Astrocyte (in vitro differentiated cells and primary cell): ENCODE measurements at places on chromosomes 11 and 22. TPM values are rescaled to one million over a fixed set of nuclear protein-coding genes. Genes with fewer than 3 reads are reported as not detected.

DNA sequence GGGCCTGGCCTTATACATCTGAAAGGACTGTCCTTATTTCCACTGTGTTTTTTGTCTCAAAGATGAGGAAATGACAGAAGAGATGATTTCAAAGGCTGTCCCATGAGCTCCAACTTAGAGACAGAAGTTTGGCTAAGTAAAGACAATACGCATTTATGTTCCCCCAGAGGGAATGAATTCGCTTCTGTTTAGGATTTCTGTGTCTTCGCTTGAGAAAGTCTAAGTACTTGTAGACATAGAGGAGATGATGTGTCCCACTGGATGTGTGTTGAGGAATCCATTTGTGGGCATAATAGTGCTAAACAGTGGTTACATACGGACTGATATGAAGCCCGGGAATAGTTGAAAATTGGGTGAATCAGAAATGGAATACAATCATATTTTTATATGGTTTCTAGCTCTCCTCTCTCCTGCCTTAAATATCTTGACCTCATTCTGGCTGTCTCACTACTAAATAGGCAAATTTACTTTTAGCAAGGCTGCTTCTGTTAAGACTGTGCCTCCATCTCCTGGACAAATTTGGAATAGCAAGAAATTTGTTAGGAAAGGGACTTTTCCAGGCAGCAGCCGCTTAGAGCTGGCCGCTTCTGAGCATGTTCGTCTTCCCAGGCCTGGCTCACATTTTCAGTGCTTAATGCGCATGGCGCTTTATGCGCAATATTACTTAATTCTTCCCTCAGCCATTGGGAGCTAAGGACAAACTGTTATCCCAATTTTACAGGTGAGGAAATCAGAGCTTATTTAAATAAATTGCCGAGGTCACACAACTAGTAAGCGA lies 1.9 kb upstream of the PEX26 start:
- peak; percentile 66 for DNase-seq

- DNase-seq = no peak
These were observed 321.1 kb downstream of the TENM4 start for GRCh38 chr11:79119491-79120284.

DNA sequence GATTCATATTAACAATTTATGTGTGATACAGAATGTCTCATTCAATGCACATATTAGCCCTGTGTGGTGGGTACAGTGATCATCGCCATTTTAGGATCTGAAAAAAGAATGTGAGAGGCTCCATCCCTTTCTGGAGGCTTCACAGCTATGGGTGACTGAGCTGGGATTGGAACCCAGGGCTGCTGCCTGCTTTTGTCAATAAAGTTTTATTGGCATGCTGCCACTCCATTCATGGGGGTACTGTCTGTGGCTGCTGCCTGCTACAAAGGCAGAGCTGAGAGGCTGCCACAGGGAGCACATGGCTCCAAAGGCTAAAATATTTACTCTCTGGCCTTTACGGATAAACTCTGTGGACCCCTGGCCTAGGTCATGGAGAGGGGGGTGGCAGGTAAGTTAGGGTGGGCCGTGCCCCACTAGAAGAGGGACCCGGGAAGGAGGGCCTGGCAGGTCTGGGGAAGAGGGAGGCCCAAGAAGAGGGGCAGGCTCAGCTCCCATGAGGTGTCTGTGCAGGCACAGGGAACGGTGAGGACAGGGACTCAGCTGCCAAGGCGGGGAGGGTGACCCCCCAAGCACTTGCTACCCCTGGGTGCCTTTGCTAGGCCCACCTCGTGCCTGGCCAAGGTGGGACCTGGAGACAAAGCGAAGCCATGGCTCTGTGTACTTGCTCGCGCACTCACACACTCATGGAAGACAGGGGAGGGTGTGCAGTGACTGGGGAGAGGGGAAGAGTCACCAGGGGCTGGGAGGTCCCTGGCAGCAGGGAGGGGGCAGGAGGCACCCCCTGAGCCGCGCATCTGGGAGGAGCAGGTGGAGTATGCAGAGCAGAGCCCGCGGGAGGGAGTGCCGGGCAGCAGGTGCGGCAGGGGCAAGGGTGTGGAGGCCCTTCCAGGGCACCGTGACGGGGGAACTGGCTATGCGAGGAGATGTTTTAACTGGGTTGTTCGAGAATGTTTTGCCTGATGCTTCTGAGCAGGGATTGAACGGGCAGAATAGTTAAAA lies 335.3 kb downstream of the CTTN start:
- no peak for DNase-seq

GRCh38 chr11:124766156-124766555 lies 4.1 kb upstream of the ESAM start:
- no peak for DNase-seq

- DNase-seq = no peak
These were observed 20.0 kb downstream of the MTFP1 start for GRCh38 chr22:30445438-30446145.

DNA sequence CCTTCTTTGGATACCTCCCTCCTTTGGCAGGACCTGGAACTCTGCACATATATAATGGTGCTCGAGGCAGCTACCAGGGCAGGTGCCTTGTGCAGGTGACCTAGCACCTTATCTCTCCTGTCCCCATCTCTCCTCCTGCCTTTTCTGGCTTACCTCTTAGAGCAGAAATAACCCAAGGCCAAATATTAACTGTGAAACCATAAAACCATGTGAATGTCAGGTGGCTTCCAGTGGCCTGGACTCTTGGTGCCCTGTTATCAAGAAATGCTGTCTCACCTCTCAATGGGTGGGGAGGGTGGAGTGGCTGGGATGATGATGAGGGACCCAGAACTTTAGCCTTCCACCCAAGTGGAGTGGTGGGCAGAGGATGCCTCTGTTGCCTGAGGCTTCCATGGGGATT lies 42.9 kb downstream of the YWHAH start:
- DNase-seq = no peak

CASP5 gene
- total RNA-seq = not detected in 2 replicates

OR10A2 gene
- not detected in 2 replicates for total RNA-seq
